ENCODE measurements at places on chromosomes 13 and 19.

DNA sequence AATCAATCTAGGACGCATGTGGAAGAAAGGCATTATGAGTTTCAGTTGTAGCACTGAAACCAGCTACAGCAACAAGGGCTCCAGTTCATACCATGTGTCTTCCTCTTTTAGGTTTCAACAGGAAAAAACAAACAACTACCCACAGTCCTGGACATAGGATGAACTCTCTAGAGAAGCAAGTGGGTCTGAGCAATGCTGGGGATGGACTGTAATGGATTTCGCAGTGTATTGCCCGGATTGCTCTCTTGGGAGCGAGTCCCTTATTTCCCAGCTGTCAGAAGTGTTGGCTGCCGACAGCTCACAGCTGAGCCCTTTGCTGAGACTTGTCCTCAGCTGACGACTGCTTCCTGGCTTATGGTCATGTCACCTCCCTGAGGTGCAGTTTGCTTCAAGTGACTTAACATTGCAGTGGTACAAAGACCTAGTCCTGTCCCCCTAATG, 12.1 kb upstream of the MYCBP2 start:
- DNase-seq, result no peak

- no peak for DNase-seq
These were observed 45.8 kb downstream of the CAPN12 start for GRCh38 chr19:38698225-38699026.

DNA sequence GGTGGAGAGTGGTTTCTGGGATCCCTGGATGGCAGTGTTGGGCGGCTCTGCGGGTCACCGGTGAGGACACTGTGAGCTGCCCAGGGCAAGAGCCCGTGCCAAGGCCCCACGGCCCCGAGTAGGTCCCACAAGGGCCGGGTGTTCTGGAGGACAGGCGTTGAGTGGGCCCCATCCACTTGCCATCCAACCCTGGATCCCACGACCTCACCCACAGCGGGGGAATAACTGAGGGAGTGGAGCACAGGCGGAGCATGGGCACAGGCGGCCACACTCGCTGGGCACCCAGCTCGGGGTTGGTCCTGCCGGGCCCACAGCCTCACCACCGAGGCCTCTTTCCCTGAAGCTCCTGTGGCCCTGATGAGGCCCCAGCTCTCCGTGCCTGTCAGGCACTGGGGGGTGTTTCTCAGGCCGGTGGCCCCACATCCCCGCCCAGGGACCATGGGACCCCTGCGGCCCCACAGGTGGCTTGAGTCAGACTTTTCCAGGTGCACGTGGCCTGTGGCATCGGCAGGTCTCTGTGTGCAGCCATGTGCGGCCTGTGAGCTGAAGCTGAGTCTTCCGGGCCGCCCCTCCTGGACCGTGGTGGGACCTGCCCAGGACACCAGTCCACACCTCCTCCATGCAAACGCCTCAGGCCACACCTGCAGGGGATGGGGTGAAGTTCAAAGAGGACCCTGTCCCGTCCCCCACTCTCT, 16.6 kb downstream of the TMEM255B start:
- DNase-seq, result no peak

DNA sequence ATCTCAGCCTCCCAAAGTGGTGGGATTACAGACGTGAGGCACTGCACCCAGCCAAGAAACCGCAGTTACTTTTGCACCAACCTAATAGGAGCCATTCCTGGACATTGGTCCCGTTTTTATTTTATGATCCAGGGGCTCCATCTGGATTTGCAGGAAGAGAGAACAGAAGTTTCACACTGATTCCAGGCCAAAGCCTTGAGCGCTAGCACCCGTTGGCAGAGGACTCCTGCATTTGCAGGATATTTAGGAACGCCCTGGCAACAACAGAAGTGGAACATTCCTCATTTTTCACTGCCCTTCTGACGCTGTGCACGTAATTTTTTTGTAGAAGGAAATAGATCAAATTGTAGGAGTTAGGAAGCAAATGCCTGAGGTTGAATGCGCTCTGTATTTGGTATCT, 11.7 kb upstream of the SULT2A1 start:
- no peak for DNase-seq

DNA sequence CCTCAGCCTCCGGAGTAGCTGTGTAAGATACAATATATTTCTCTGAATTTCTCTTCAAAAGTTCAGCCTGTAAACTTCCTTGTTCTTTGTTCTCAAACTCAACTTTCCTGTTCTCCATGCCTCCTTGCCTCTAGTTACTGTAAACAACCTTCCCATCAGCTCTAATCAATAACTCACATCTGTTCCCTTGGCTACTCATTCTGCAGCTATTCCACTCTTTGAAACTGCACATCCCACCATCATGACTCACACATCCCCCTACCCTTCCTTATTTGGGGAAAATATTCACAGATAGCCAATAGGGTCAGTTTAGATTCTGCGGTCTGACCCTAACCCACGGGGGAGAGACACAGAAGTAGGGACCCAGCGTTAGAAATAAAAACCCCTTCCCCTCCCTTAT, 2.0 kb downstream of the ZNF562 start:
- DNase-seq, result no peak

DNA sequence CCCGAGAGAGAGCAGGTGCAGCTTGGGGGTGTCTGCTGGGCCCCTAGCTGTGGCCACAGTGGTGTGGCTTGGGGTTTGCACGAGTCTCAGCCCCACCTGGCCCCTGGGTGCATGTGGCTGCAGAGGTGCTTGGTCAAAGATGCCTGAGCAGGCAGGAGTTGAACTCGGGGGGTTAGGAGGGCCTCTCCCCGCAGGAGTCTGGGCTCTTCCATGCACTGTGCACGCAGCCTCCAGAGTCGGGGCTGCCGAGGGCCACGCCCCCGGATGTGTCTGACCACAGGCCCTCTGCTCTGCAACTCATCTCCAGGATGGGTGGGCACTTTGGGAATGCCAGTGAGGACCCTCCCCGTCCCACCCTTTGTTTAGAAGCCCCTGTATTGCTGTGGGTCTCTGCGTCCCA, 91.5 kb upstream of the MCF2L start:
- no peak for DNase-seq

- DNase-seq, result no peak
These were observed 30.4 kb downstream of the COMP start for GRCh38 chr19:18760440-18761383.

DNA sequence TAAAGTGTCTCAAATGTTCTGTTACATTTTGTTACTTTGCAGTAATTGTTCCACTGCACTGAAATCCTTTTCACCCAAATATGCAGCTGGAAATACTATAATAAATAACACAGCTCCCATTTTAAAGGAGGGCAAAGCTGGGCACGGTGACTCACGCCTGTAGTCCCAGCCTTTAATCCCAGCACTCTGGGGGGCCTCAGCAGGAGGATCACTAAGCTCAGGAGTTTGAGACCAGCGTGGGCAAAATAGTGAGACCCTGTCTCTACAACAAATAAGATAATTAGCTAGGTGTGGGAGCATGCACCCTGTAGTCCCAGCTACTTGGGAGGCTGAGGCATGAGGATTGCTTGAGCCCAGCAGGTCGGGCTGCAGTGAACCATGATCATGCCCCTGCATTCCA, 7.5 kb upstream of the UBAC2 start:
- no peak for DNase-seq

- no peak for DNase-seq
These were observed 53.9 kb upstream of the GAS6 start for GRCh38 chr13:113917594-113918371.

DNA sequence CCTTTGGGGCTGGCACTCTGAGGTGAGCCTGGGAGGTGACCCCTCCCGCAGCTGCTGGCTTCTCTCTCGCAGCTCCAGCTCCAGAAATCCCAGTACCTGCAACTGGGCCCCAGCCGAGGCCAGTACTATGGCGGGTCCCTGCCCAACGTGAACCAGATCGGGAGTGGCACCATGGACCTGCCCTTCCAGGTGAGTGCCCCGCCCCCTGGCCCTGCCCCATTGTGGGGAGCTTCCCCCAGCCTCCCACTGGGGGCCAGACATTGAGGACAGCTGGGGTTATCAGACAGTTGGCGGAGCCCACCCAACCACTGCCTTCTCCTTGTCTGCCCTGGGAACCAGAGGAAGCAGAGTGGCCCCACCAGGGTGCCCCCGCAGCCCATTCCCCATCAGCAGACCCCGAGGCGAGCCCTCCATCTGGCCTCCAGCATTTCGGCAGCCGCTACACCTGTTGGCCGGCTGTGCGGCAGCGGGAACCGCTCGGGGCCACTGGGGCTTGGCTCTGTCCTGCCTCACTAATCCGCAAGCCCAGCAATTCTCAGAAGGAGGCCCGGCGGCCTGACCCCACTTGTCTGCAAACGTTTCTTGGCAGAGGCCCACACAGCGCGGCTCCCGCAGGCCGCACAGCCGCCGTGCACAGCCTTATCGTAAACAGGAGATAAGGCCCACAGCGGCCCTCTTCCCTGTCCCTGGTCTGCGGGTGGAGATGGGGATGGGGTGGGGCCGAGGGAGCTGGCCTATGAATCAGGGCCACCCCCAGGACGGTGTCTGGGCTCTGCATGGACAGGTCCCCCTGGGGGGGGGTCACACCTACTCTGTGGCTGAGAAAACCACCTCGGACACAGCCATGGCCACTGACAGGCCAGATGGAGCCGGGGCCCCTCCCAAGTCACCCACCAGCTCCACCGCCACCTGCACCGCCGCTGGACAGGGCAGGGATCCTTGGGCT, 48.0 kb downstream of the COMP start:
- DNase-seq, result no peak

GRCh38 chr13:42149136-42149535, 100.7 kb downstream of the DGKH start:
- DNase-seq, result no peak

GRCh38 chr13:96615252-96615651, 379.0 kb downstream of the OXGR1 start:
- DNase-seq, result no peak

DNA sequence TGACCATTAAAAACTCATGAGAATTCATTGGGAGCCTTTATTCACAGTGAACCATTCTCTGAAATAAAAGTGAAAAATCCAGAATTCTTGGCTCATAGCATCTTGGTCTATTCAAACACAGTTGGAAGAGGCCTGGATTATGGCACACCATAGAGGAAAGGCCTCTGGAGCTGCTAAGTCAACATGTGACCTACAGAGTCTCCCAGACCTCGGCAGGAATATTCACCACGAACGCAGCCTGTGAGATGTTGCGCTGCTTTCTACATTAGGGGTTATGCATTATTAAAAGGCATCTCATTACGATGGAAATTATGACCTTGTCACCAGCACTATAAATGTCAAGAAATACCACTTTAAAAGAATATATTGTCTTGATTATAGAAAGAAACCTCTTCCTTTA, 132.6 kb downstream of the EFNB2 start:
- DNase-seq, result no peak

GRCh38 chr13:68056816-68057710, 826.9 kb upstream of the PCDH9 start:
- no peak for DNase-seq

- peak; percentile 73 for DNase-seq
These were observed 6.0 kb upstream of the RABAC1 start for GRCh38 chr19:41965106-41965505.

DNA sequence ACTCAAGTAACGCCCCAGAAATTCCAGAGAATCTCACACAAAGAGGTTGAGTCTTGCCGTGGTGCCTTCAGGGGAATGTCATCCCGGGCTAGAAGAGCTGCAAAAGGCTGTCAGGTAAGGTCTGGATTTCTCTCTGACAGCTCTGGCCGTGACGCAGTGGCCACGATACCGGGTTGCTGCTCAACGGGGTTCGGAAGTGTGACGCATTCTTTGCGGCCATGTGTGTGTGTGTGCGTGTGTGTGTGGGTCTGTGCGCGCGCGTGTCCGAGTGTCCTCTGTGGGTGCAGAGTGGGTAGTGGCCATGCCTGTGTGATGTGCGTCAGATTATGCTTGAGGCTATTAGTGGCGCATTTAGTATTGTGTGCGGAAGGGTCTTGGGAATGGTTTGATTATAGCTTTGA, 306 bp downstream of the ZNF540 start:
- peak; percentile 6 for DNase-seq

GRCh38 chr13:102470283-102470917, 68.6 kb upstream of the FGF14 start:
- DNase-seq, result no peak

DNA sequence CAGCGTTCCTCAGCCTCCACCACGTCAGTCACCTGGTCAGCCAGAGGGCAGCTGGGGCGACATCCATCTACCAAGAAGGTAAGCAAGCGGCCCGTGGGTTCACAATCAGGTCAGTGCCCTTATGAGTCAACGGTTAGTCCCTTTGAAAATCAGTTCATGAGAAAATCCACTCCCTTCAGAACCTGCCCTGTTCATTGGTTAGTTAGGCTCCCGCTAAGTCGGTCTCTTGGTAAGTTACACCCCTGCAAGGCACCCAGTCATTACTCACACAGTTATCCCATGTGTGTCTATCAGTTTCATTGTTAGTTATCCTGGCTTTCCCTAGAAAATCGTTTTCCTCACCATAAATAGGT, 564 bp downstream of the SIGLECL1 start:
- DNase-seq, result no peak

- DNase-seq, result no peak
These were observed 54.3 kb upstream of the ZNF254 start for GRCh38 chr19:24032651-24033050.

DNA sequence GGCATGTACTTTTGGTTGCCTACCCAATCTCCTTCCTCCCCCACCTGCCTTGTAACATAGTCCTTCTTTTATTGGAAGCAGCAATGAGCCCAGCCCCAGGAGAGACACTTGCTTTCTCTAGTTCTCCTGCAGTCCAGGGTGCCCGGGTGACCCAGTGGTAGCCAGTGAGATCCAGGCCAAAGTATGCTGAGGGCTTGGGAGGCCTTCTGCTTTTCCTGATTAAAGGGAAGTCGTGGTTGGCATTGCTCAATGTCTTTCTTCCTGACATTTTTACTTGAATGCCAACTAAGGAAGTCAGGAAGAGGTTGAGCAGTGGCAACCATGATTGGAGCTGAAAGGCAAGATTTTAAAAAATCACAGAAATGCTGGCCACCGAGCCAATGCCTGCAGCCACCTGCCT, 25.7 kb downstream of the CNMD start:
- DNase-seq, result no peak

GRCh38 chr13:76828316-76828741, 57.9 kb downstream of the KCTD12 start:
- DNase-seq, result no peak

DNA sequence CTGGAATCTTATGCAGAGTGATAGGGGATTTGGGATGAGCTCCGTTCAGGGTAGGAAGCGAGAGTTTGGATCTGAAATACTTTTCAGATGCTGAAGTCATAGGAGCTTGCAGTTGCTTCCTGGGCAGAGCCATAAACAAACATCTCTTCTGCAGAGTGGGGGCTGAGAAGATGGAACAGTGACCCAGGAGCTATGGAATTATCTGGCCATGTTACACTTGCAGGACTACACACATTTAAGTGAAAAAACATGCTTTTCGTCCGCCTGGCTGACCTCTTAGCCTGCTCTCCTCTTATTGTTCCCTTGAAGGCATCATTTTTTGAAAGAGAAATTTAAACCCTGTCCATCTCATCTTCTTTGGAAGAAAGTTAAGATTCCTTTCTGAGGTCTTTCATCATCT, 40.7 kb downstream of the PSG11 start:
- DNase-seq, result no peak

DNA sequence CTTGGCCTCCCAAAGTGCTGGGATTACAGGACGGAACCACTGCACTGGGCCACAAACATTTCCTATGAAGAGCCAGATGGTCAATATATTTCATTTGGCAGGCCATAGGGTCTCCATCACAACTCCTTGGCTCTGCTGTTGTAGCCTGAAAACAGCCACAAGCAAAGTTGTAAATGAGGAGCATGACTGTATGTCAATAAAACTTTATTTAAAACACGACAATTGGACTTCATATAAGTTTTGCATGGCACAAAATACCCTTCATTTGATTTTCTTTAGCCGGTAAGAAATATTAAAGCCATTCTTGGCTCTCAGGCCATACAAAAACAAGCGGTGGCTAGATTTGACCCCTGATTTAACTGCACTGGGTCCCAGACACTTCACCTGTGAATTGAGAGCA, 3.1 kb upstream of the FPR1 start:
- DNase-seq, result no peak

GRCh38 chr13:22076658-22077057, 405.8 kb downstream of the FGF9 start:
- no peak for DNase-seq

All from thymus (tissue), 14 donors.